8988T (cell line): ENCODE measurements at places on chromosomes 3 and 15.

DNA sequence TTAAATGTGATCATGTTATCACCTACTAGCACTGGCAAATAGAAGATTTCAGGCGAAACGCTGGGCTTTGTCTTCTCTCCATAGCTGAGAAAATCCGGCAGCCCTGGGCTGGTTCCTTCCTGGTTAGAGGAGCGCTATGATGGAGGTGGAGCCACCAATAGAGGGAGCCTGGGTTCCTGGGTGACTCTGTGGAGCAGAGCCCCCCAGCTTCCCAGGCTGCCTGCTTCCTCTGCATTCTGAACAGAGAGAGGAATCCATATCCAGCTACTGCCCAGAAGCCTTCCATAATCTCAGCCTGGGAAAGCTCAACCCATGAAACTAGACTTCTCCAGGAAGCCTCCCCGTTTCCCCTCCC, 32.6 kb upstream of the IQSEC1 start:
- DNase-seq = no peak

- no peak for DNase-seq
Measured at GRCh38 chr3:172303181-172303580, 145.1 kb downstream of the GHSR start.

- peak; percentile 17 for DNase-seq
Measured at GRCh38 chr15:56496635-56497034, 31.7 kb upstream of the MNS1 start.

DNA sequence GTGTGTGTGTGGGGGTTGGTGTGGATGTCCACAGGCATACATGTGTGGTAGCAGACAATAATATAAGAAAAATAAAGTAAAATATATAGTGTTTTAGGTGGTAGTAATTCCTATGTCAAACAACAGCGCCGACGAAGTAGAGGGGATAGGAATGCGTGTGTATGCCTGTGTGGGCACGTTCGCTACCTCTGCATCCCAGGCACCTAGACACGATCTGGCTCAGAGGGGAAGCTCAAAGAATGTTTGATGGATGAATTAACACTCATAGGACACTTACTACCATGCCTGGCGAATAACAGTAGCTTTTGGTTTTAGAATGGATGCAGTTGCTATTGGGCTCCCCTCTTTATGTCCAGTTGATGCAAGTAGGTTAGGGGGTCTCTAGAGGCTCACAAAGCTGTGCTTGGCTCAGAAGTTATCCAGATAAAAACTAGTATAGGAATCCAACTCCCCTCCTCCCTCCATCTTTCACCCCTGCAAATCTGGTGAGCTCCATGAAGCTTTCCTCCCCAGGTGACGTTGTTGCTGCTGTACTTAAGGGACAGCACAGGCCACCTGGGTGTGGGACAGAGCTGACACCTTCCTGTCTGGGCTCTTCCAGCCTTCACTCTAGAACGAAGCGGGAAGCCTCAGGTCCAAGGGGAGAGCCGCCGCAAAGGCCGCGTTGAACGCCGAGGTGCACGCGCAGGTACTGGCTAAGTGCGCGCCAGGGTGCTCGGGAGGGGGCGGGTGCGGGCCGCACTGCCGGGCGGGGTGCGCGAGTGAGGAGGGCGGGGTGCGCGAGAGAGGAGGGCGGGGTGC, 192.6 kb upstream of the LYSMD4 start:
- DNase-seq = peak; percentile 27

- DNase-seq = no peak
Measured at GRCh38 chr3:56845505-56845904, 43.8 kb upstream of the ARHGEF3 start.

DNA sequence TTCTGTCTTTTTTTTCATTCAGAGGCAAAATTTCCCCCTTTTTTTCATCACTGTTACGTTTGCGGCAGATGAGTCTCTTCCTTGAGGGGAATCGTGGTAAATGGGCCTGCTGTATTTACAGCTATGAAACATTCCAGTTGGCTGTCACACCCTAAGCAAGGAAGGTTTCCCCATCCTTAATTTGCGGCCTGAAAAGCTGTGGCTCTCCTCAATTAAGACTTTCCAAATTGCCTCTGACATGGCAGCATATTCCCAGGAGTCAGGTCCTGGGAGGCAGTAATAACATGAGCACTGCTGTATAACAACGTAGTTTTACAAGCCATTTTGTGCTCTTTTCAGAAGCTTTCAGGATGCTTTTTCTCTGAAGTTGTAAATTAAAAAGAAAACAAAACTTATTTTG, 420.9 kb downstream of the LPP start:
- no peak for DNase-seq

DNA sequence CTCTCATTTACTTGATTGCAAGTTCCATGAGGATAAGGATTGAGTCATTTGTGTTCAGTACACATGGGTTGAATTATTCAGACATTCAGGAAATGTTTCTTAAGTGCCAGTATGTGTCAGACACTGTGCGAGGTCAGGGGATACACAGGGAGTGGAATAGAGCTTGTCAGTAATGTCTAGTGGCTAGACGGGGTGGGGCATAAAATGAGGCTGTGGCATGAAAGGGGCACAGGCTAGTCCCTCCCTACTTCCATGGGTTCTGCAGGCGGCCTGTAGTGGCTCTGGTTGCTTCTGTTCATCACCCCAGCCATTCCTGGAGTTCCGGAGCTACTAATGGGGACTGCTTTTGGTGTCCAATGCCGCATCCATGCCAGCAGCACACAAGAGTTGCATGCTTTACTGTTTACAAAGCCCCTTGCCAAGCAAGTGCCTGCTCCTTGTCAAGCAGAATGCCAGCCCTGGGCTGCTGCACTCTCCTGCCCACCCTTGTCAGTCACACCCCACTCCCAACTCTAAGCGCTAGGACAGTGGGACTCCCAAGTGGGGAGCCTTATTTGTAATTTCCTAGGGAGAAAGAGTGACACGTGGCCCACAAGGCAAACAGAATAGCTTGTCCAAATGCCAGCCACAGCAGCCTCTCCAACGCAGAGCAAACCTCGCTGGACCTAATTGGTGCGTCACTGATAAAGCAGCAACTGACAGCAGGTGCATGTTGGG, 70.8 kb downstream of the RAB11A start:
- no peak for DNase-seq

DNA sequence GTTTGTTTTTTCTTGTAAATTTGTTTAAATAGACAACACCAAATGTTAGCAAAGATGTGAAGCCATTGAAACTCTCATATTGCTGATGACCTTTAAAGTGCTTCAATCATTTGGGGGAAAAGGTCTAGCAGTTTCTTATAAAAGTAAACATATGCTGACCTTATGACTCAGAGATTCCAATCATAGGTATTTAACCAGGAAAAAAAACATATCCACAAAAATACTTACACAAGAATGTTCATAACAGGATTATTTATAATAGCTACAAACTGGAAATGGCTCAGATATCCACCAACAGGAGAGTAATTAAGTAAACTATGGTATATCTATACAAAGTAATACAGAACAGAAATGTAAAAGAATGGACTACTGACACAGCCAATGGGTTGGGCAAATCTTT, 27.1 kb upstream of the RORA start:
- no peak for DNase-seq

GRCh38 chr15:20340331-20340811, 201.2 kb downstream of the GOLGA6L6 start:
- no peak for DNase-seq

DNA sequence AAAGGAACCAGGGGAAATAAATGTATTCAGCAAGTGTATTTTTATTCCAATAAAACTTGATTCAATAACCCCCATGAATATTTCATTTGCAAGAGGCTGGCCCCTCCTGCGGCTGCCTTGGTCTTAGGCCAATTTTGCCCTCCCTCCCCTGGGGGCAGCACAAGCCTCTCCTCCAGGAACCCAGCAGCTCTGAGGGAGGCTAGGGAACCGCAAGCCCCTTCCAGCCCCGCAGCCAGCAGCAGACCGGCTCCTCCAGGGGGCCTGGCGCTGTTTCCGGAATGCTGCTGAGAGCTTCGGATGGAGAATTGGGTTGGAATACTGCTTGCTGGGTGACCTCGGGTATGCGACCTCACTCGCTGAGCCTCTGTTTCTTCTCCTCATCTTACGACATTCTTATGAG, 150.1 kb downstream of the RAB11A start:
- no peak for DNase-seq

DNA sequence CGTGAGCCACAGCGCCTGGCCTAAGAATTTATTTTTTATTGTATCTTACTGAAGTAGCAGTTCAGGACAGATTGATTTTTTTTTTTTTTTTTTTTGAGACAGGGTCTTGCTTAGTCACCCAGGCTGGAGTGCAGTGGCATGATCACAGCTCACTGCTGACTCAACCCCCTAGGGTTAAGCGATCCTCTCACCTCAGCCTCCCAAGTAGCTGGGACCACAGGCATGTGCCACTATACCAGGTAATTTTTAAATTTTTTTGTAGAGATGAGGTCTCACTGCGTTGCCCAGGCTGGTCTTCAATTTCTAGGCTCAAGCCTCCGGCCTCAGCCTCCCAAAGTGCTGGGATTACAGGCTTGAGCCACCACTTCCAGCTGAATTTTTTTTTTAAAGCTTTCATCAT, 99.8 kb upstream of the HERC1 start:
- no peak for DNase-seq

DNA sequence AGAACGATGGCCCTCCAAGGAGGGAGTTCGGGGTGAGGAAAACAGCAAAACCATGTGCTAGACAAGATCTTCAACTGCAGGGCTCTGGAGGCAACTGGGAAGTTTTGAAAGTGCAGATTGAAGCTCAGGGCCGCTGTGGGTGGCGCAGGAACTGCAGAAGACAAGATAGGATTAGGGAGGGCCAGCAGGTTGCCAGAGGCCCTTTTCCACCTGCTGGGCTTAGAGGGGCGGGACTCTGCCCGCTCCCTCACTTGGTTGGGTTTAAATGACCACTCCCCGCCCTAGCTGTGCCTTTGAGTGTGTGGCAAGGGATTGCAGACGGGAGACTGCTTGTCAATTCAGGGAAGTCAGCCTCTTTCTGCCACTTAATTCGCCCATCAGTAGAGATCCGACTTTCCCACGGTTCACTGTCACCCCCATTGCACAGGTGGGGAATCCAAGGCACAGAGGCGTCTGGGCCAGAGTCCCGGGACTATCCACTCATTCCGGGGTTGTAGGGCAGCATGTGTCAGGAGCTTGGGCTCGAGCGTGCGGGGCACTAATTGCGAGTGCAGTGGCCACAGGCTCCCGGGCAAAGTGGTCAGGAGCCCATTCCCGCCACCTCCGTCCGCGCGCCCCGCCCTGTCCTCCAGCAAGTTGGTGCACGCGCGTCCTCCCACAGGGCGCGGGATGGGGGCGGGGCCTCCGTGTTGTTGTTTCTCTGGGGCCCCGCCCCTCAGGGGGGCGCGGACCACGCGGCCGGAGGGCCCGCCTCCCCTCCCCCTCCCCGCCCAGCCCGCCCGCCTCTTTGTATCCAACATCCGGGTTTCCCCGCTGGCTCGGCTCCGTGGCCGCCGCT, at the start of gene ACVR2B:
TSS of gene ACVR2B (plus strand) at position 816 of the 838 bp plus-strand sequence. CDS start 433 bp downstream, outside the sequence.
- peak; percentile 99 for DNase-seq

DNA sequence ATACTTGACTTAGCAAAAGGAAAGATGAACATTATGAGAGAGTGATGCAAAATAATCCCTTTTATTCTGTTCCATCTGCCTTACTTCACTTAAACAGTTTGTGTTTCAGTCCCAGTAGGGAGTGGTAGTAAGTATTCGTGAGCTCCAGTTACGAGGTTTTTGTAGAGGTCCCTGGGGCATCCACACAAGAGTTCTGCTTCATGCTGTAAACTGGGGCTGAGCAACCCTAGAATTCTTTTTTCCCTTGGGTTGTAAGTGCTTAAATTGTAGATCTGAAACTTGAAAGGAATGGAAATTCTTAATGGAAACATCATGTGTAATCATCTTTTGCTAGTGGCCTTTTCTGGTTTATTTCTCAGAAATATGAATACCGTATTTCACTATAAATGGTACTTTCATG, 79.5 kb downstream of the SEMA6D start:
- DNase-seq = no peak

GRCh38 chr3:10555263-10555662, 49.9 kb upstream of the ATP2B2 start:
- DNase-seq = no peak

DNA sequence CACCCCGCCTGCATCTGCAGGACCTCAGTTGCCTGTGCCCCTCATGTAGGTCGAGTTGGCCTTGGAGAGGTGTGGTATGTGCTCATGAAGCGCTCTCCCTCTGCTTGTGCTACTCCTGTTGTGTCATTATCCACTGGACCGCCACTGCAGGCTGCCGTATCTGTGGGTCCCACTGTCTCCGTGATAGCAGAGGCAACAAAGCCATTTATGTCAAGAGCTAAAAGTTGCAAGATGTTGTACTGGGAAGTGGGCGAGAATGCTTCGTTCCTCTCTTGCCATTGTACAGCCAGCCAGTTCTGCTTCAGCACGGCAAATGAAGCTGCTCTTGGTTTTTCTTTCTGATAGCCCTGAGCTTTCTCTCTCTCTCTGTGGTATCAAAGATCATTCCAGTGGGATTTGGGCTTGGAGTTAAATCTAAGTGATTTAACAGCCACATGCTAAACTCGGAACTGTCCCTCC, 89.0 kb downstream of the TMEM212 start:
- no peak for DNase-seq

DNA sequence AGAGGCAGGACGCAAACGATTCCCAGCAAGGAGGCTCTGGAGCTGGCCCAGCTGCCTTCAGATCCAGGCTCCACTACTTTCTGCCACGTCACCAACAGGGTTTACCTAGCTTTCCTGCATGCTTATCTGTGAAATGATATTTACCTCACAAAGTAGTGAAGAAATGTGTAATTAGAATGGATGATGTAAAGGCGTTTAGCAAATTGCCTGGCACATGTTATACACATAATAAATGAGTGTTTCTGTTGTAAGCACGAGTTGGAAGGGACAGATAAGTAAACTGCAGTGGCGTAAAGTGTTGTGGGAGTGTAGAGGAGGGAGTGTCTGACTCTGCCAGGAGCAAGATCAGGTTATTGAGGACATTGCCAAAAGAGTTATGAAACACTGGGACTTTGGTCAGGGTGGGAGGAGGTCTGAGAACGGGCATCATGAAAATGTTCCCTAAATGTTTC, 3.5 kb upstream of the CHAC1 start:
- no peak for DNase-seq

DNA sequence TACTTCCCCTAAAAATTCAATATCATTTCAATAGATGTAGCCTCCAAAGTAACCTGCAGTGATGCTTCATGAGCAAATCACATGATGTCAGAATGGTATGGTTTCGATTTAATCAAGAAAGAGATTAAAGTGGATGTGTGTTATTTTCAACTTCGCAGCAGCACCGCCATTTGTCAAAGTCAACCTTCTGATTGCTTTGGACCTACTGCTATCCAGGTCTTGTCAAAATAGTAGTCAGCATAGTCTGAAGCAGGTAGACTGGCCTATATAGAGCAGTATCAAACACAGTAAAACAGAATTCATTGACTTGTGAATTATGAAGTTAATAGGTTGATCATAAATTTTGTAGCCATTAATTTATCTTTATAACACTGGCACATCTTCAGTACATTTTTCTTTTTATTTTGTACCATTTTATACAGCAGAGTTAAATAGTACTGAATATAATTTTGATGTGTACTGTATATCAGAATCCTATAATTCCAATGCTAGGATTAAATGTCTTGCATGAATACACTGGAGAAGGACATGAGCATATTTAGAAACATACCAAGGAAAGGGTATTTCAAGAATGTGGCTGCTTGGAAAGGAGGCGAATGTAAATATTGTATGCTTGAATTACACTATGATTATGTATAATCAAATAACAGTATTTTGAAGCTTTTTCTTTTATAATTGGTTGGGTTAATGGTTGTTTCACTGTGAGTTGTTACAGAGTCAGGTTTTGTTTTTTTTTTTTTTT, 79.6 kb downstream of the CDIN1 start:
- no peak for DNase-seq

GRCh38 chr3:18428036-18428435, 2.9 kb upstream of the SATB1 start:
- DNase-seq = no peak

- DNase-seq = no peak
Measured at GRCh38 chr3:103025880-103026279, 591.1 kb downstream of the ZPLD1 start.

GRCh38 chr15:33580526-33580925, 269.8 kb downstream of the RYR3 start:
- no peak for DNase-seq
